Right kidney (tissue), 9 donors: ENCODE measurements at places on chromosomes 6 and 20.

DNA sequence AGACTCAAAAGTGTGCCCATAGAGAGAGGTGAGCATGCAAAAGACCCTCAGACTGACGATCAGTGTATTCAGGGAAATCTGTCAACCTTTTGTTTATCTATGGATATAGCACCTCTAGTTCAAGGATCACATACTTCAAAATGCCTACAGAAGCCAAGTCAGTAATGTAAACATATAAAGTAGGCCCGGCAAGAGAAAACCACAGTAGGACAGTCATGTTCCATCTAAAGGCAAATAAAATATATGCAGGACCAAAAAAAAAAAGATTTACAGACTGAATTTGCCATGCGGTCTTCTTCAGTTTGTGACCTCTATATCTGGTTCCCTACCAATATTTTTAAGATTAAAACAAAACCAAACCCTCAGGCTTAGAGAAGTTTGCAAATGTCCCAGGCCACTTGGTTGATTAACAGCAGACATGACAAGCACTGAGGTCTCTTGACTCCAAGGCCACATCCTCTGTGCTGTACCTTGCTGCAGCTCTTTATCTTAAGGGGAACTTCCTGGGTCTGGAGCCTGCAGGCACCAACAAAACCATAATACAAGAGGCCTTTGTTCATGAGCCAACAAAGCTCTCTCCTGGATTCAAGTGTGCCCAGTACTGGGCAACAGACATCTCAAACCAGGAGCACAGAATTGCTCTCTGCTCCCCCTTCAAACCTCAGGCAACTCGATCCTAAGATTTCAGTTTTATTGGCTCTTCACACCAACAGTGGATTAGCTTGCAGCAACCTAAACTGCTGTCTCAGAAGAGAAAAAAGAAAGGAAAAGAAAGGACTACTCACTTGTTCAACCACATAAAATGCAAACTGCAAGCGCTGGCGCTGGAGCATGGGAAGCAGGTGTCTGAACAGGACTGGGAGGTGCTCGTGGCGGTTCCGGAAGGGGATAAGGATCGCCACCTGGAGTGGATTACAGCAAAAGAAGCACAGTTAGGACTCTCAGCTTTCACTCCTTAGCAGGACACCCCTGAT, 71.7 kb downstream of the B4GALT5 start:
- DNase-seq, result no peak

DNA sequence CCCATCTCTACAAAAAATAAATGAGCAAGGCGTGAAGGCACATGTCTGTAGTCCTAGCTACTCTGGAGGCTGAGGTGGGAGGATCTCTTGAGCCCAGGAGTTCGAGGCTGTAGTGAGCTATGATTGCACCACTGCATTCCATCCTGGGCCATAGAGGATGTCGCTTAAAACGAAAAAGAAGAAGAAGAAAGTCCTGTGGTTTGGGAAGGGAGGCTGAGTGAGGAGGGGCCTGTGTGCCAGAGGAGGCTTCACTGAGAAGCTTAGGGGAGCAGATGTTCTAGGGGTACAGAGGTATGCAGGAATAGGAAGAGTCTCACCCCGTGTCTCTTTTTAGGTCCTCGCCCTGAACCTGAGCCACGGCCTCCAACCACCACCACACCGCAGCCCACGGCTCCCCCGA, 4.2 kb downstream of the MMP9 start:
- no peak for DNase-seq

DNA sequence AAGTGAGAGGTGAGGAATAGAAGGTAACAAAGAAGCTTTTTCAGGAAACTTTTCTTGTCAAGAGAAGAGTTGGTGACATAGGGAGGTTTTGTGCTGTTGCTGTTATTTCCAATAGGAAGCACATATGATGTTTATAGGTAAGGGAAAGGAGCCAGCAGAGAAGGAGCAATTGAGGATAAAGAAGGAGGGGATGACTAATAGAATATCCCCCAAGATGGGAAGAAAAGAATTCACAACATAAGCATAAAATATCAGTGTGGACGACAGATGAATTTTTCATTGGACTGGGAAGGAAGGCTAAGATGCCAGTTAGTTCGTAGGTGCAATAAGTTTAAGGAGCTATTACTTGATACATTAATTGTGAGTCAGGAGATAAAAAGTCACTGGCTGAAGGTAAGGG, 8.5 kb upstream of the BEND6 start:
- DNase-seq, result no peak

- no peak for DNase-seq
Observed at GRCh38 chr6:105573138-105573537, 170.3 kb upstream of the PREP start.

- DNase-seq, result no peak
Observed at GRCh38 chr20:1045860-1046418, 43.8 kb upstream of the RSPO4 start.

GRCh38 chr6:148817689-148818088, 70.9 kb downstream of the UST start:
- DNase-seq, result no peak

- no peak for DNase-seq
Observed at GRCh38 chr20:21167261-21167660, 41.4 kb downstream of the KIZ start.
